ENCODE measurements at places on chromosomes 1 and 21. TPM values are rescaled to one million over a fixed set of nuclear protein-coding genes. Genes with fewer than 3 reads are reported as not detected.

GRCh38 chr1:198330982-198331615 lies 174.3 kb downstream of the NEK7 start:
- no peak for DNase-seq

Gene CD1D
- 7.7 TPM for total RNA-seq

DNA sequence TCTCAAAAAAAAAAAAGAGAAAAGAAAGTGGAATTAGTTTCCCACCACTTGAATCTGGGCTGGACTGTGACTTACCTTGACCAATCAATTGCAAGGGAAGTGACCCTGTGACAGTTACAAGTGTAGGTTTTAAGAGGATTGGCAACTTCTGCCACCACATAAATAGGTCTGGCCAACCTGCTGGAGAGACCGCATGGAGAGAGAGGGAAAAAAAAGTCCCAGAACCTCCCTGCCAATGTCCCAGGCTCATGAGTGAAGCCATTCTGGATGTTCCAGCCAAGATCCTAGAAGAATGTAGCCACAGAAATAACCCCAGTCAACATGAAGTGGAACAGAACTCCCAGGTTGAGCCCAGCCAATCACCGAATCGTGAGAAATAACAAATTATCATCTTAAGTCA lies 11.8 kb upstream of the ZMYM6 start:
- no peak for DNase-seq

- no peak for DNase-seq
Observed at GRCh38 chr1:35029761-35030160, 2.0 kb downstream of the ZMYM6 start.

DNA sequence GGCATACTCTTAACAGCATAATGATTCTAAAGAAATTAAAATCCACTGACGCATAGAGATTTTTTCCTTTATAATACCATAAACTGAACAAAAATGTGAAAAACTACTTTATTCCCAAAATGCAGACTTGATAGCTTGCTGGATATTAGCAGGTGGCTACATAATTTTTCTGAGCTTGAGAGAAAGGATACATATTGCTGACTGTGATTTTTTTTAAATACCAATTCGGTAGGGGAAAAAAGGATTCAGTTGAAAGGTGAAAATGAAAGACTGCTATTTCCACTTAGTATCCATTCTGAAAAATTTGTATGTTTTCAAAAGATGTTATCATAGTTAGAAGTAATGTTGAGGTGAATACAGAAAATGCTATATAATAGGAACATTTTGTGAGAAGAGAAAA lies 90.0 kb upstream of the MAP1LC3C start:
- DNase-seq = no peak

DNA sequence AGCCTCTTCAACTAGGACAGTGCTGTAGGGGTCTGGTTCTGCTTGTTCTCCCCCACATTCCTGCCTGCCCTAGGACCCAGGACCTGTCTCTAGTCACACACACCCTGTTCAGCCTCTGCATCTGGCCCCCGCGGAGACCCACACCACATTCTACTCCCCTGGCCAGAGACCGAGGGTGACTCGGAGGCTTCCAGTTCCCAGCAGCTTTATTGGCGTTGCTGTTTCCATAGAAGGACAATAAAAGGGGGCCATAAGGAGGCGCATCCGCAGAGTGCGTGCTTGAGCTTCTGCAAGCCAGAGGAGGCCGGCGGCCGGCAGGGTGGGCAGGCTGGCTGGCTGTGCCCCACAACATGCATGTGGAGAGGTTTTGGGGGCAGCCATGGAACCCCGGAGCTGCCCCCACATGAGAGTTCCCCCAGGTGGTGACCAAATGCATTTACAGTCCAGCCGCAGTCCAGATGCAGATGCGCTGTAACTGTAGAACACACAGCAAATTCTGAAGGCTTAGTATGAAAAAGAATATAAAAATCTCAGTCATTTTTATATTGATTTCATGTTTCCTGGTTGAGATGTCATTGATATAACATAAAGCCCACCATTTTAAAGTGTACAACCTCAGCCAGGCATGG lies 52.4 kb downstream of the PDE9A start:
- DNase-seq = no peak

Gene APH1A
- total RNA-seq = 61.2 TPM

DNA sequence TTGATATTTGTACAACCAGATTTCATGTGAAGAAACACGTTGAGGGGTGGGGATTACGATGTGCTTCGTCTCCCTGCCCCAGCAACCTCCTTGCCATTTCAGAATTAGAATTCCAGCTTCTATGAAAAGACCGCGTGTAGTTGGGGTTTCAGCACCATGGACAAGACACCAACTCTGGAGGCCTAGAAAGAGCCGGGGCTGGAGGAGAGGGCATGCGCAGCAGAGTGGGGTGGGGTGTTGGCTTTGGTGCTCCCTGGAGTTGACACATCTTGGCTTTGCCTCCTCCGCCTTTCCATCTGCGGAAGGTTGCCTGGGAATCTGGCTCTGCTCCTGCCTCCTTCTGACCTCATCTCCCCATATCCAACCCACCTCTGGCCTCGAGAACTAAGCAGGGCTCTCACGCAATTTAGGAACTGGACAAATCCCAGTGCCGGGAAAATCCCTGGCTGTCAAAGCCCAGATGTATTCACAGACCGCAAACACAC lies 11.8 kb downstream of the HTR6 start:
- no peak for DNase-seq

- DNase-seq = no peak
Observed at GRCh38 chr1:202234331-202235002, 40.9 kb downstream of the LGR6 start.

DNA sequence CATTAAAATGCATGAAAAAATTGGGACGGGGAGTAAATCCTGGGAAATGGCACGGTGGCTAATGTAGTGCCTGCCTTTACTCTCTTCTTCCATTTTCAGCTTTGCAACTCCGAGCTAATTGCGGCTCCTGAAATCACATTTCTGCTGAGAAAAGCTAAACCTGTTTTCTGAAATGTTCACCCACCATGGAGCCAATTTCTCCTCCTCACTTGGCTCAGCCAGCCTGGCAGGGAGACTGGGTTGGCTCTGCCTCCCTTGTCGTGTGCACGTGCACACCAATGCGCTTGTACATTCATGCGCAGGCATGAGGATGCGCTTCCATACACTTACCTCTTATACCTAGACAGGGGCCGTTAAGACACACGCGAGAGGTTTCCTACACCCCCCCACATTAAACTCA lies 165.4 kb downstream of the PLXNA2 start:
- DNase-seq = no peak

DNA sequence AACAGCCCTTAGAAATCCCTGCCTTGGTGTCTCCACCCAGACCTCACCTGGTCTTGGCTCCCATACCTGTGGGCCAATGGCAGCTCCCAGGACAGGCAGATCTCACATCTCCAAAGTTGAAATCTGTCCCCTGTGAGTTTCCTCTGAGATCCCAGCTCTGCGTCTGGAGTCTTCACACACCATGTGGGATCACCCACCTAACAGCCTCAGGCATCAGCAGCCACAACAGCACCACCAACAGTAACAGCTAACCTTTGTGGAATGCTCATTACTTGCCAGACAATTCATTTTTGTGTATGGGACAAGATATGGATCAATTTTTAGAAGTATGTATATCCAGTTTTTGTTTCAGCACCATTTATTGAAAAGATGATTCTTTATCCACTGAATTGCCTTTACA lies 523.2 kb downstream of the MATN1 start:
- no peak for DNase-seq

- DNase-seq = peak; percentile 67
Observed at GRCh38 chr1:15939181-15940109, 36.5 kb downstream of the ZBTB17 start.

Gene CENPS
- total RNA-seq = 4.9 TPM

DNA sequence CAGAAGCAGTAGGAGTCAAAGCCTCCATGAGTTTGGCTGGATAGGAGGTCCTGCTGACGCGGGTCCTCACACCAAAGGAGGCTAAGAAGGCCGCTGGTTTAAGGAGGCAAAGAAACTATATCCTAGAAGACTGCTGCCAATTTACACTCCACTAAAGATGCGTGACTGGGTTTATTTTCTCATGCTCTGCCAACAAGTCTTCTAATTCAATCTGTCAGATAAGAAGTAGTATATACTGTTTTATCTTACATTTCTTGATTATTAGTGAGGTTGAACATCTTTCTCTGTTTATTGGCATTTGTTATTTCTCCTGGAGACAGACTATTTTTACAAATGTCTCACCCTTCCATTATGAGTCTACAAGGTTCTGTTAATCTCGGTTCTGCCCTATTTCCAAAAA lies 34.1 kb downstream of the ACBD6 start:
- DNase-seq = no peak

Gene LCA5L
- total RNA-seq = 0.88 TPM

DNA sequence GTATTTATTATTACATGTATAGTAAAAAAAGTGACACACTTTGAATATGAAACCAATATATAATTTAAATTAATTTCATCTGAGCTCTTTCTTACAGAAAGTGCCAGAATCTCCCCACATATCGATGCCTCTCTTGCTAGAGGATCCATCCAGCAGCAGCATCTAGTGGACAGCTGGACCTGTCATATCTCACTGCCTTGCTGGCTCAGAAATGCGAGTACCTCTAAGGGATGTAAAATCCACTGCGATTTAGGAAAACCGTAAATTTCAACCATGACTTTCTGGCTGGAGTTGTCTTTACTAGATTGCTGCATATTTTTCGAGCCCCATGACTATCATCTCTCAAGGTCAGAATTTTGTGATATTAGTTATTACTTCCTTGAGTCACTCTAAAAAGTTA lies 333.8 kb downstream of the NEGR1 start:
- DNase-seq = no peak

GRCh38 chr1:154994591-154994990 lies 1.2 kb downstream of the LENEP start:
- no peak for DNase-seq

DNA sequence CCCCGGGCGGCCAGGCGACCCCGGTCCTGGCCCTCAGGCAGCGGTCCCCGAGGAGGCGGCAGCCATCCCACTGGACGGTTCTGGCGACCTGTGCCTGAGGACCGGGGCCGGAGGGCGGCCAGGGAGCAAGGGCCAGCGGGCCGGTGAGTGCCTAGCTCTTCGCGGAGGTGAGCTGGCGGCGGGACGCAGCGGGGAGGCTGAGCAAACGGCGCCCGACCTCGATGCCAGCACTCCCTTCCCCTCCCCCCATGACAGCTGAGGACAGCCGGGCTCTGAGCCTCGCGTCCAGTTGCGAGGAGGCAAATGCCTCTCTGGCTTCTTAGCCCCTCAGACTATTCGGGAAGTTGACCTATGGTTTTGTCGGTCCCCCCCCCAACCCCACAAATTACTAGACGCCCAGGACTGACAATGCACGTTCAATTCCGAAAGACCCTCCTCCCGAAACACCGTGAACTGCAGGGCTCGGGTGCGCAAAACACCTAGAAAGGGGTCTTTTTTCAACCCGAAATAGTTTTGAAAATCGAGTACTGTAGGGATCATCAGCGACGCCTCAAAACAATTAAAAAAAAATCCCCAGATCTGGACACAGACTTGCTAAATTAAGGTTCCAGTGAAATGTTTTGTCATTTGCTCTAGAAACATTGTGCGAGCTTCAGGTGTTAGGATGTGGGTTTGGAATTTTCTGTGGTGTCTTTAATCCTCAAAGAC lies 8.3 kb downstream of the CDKN2C start:
- peak; percentile 87 for DNase-seq

Gene OR2L8
- not detected for total RNA-seq

Gene APP
- total RNA-seq = 262 TPM

- peak; percentile 48 for DNase-seq
Observed at GRCh38 chr1:37513795-37514349, 694 bp downstream of the MEAF6 start.

DNA sequence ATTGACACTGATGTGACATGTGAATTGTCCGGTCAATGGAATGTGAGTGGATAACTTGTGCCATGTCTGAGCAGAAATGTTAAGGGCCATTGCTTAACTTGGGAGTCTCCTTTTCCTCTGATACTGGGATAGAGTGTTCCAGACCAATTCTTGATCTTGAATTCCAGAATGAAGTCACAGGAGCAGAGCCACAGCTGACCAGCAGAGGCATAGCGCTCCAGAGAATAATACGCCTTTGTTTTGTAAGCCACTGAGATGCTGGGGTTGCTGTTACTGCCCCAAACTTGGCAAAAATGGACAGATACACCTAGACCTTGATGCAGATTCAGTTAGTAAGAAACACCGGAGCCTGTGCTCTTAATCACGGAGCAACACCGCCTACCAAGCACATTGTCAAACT lies 6.3 kb downstream of the KCNJ6 start:
- DNase-seq = no peak

- no peak for DNase-seq
Observed at GRCh38 chr1:201896951-201897391, 8.3 kb downstream of the SHISA4 start.

GRCh38 chr1:245094954-245095353 lies 59.8 kb upstream of the KIF26B start:
- DNase-seq = peak; percentile 31

GRCh38 chr1:194394676-194395075 lies 1208.3 kb upstream of the B3GALT2 start:
- DNase-seq = no peak

DNA sequence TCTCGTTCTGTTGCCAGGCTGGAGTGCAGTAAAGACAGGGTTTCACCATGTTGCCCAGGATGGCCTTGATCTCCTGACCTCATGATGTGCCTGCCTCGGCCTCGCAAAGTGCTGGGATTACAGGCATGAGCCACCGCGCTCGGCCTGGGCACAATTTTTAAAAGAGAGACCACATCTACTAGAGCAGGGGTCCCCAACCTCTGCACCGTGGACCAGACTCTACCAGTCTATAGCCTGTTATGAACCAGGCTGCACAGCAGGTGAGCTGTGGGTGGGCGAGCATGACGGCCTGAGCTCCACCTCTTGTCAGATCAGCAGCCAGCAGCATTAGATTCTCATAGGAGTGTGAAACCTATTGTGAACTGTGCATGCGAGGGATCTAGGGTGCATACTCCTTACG lies 20.8 kb downstream of the TNNT2 start:
- DNase-seq = no peak

- no peak for DNase-seq
Observed at GRCh38 chr1:9028921-9029705, 2.9 kb upstream of the SLC2A7 start.

GRCh38 chr1:206657751-206658150 lies 22.4 kb downstream of the DYRK3 start:
- DNase-seq = no peak

DNA sequence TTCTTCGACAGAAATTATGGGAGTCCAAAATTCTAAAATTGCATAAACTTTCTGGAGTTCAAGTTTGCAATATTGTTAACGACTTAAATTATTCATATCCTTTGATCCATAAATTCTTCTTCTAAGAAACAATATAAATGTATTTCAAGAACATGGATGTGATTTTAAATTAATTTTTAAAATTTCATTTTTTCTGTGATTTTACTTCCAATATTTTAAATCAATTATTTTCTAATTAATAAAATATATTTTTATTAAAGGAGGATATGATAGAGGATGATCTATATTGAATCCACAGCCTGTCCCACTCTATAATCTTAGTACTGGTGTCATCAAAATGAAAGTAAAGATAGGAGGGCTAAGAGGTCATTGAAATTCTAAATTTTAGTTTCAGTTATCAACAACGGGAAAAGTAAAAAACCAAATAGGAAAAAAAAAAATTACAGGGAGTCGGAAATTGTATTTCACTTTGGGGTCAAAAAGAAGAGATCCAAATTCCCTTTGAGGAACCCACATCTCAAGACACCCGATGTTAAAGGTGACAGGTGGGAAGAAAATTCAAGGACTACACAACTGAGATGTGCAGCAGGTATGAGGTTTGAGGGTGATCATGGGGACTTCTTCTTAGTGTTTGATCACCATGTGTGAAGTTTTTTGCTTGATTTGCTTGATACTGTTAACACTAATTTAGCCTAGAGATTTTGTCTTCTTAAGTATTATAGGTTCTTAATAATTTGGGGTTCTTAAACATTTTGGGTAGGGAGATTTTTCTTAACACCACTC lies 154.8 kb upstream of the RGS18 start:
- no peak for DNase-seq
